ENCODE measurements at places on chromosomes 16 and 17.

DNA sequence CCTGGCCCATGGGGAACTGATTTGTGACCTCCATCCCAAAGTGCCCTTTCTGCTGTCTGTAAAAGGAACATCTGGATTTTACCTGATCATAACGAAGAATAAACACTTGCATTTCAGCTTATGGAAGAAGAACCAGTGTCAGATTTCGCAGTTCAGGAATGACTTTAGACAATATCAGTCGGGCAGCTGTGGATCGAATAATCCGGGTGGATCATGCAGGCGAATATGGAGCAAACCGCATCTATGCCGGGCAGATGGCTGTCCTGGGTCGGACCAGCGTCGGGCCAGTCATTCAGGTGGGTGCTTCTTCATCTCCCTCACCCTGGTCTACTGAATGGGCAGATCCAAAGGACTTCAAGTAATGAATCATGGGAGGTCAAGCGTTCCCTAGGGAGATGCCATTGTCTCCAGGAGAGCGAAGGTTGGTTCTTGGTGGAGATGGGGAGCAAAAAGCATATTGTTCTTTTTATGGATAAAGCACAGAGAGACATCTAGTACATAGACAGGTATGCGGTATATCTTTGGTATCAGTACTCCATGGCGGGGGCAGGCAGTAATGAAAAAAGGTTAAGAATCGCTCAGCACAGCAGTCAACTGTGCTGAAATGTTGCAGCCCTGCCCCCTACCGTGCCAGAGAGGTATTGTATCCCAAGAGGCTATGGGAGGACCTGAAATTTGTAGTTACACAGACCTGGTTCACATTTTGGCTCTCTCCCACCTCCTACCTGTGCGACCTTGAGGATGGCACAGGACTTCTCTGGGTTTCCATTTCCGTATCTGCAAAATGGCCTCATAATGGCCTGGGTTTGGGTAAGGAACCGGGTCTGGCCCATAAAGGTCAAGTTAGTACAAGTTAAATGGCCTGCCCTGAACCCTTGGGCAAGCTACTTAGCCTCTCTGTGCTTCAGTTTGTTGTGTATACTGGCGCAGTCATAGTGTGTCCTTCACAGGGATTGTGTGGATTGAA, 4.7 kb downstream of the COQ7 start:
- DNase-seq: peak; percentile 37

DNA sequence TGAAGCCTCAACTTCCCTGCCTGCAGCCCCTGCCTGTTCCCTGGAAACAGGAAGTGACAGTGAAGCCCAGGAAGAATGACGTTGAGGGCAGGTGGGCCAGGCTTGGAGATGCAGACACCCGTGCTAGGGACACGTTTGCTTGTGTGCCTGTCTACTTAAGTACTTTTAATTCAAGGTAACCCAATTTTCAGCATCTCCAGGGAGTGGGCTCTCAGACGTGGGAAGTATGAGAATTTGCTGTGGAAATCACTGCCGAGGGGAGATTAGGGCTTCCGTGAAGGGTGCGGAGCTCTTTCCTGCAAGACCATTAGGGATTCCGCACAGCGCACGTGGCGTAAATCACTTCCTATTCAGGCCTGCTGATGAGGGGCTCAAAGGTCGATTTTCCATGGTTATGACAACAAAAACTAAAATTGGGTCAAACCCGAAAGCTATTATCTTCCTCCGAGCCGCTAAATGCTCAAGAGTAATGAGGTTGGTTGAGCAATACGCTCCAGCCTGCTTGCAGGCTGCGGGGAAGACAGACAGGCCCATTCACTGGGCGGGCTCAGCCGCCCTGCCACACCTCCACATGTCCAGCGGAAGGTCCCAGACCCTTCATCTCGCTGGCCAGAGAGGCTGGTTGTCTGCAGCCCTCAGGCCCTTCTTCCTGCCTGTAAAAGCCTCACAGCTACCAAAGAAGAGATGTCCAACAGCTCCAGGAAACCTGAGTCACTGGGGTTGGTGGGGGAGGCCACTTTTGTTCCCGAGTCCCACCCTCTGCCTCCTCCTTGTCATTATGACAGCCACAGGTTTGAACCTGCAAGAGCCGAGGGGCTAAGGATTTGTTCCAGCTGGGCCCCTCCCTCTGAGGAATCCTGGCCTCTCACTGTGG, 109.9 kb downstream of the RBFOX3 start:
- no peak for DNase-seq

DNA sequence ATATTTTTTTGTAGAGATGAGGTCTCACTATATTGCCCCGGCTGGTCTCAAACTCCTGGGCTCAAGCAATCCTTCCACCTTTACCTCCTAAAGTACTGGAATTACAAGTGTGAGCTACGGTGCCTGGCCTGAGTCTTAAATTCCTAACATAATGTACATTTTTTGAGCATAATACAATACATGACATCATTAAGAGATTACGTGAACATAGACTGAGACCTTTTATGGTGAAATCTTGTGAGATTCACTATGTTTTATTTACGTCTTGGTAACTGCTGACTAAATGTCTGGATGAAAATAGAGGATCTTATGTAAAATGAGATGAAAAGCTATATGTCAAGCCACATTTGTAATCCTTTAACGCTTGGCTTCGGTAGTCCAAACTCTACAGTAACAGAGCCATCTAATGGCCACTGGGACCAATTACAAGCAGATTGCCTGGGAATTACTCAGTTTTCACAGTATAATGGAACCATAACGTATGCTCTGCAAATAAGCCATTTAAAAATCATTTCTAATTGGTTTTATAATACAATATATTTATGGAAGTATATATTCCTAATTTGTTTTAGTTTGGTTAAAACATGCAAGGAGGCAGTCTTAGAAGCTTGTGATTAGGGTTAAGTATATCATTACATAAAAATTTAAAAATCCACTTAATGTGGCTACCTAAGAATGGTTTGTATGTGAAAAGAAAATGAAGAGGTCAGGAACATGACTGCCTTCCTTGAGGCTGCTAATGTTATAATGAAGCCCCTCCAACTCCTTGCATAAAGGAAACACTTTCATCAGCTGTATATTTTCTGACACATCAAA, 8.1 kb upstream of the EFCAB13 start:
- DNase-seq: peak; percentile 95

GRCh38 chr17:41061964-41062363, 2.0 kb upstream of the KRTAP2-3 start:
- DNase-seq: peak; percentile 98

- no peak for DNase-seq
These were observed 49.9 kb downstream of the MAP1LC3B start for GRCh38 chr16:87441886-87442580.

DNA sequence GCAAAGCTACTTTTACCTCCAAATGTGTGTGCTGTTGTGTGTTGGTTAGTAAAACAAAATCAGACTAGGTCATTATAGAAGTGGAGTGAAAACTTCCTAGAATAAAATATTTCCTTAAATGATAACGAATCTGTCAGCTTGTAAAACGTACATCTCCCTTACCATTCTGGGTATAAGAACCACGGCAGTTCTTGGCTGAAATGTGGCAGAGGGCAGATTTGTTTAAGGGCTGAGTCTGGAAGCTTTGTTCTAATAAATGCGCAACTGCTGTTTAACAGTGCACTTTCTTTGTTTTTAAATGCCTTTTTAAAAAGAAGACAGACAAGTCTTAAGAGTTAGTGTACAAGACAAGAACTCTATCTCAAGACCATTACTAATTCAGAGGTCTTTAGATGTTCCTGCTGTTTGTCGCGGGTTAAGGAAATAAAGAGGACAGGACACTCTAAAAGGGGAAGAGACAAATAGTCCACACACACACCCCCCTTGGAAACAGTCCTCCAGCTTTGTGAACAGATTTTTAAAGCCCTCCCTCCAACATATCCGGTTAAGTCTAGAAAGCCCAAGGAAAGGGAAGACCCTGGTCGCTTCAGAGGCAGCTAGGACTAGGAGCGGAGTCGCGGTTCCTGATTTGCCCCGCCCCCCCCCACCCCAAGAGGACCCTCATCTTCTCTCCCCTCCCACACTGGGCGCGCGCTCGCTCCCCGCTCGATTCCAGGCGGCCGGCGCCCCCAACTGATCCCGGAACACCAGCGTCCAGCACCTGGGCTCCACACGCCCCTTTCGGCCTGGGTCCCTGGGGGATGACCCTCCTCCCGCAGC, 658 bp downstream of the SYNRG start:
- peak; percentile 43 for DNase-seq

DNA sequence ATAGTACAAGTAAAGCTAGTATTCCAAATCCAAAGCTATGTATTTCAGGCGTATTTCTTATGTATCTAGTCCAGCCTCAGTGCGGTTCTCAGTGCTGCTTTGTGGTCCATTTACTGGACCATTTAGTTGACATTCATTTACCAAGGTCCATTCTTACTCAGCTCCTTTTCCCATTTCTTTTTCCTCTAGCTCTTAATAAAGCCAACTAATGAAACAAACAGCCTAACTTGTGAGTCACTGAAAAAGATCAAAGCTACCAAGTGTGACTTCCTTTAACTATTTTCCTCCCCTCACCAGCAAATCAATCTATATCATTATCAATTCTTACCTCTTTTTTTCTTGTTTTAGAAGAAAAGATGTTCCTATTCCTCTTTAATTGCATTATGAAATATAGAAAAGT, 64.0 kb downstream of the CYB561 start:
- DNase-seq: no peak

GRCh38 chr17:50534222-50534978, 1.9 kb downstream of the EPN3 start:
- peak; percentile 17 for DNase-seq

DNA sequence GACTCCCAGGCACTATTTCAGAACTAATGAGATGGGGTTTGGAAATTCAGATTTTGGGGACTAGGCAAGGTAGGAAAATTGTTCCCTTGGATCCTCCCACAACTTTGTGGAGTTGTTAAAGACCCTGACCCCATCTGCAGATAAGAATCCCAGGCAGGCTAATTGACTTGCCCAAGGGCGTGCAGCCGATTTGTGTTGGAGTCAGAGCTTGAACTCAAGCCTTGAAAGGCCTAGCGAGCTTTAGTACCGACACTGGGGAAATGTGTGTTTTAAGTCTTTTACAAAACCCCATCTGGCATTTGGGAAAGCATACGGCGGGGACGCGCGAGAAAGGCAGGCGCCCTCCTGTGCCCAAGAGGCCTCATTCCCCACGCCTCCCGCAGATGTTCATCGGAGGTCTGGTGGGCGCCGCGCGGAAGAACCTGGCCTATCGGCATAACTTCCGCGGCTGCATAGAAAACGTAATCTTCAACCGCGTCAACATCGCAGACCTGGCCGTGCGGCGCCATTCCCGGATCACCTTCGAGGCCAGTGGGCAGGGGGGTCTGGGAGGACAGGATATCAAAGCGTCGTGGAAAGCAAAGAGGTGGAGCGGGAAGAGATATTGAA, 4.3 kb downstream of the CNTNAP1 start:
- no peak for DNase-seq

DNA sequence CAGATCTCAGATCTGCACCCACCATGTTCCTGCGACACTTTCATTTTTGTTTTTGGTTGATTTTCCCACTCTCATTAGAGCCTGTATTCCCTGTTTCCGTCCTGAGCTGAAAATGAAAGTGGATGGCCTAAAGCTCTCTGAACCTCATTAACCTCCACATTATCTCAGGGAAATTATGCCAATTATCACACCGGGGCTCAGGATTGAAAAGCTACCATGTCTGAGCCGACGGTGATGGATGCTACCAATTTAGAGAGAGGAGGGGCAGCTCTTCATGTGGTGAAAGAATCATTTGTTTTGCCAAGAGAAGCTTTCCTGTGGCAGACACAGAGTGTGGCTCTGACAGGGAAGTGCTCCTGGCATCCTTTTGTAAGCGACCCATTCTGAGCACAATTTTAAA, 410.4 kb upstream of the CDH11 start:
- no peak for DNase-seq

DNA sequence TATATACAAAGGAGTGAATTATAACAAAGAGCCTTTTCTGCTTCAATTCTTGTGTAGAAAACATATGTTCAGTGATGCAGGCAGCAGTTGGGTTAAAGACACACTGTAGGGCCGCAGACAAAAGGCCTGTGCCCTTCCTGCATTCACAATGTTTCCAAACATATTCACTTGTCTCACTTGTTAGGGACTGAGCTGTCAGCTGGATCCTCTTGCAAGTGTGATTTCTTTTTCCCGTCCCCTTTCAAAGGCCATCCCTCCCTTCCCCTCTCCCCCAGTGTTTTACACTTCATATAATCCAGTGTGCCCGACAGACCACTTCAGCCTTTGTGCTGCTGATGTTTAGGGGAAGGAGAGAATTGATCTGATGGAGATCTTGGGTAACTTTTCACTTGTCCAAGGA, 217.0 kb downstream of the FTO start:
- no peak for DNase-seq

DNA sequence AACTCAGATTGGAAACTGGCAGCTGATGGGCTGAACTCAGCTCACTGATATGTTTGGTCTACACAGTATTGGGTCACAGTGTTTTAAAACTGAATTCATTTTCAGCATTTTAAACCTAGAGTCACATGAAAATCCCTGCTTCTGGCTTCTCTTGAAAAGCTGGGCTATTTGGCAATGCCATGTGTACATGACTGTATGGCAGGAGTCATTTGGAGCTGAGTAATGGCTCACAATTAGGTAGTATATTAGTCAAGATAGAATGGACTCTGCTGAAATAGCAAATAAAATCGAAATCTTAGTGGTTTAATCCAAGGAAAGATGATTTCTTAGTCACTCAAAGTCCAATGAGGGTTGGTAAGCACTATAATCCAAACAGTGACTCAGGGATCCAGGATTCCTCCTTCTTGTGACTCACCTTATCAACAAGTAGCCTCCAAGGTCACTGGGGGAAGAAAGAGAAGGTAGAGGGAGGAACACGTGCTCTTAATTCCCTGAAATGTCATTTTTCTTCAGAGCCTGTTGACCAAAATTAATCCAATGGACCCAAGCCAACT, 13.9 kb upstream of the PMP22 start:
- peak; percentile 96 for DNase-seq

GRCh38 chr17:18856570-18856915, 1.4 kb upstream of the PRPSAP2 start:
- no peak for DNase-seq

DNA sequence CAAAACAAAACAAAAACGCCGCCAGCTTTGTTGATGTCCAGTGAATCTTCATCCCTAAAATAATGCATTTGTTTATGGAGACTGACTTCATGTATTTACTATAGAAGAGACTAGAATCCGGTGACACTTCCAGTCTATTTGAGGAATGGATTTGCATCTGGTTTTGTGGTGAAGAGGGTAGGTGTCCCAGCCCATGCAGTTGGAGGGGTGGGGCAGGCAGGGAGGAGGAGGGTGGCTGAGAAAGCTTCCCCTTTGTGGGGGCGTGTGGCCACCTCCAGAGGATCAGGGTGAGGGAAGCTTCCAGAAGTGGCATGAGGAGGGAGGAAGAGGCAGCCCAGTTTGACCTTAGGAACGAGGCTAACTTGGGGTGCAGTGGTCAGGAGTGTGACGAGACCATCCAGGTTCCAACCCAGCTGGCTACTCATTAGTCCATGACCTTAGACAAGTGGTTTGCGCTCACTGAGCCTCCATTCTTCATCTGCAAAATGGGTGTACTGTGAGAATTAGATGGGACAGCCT, 69.5 kb downstream of the CMIP start:
- DNase-seq: no peak
